Activated CD4-positive, CD25-positive, alpha-beta regulatory T cell treated with anti-CD3 and anti-CD28 coated beads, Interleukin-2, amount 50 U/mL, for 16 hours (primary cell): ENCODE measurements at places on chromosomes 16 and 17.

DNA sequence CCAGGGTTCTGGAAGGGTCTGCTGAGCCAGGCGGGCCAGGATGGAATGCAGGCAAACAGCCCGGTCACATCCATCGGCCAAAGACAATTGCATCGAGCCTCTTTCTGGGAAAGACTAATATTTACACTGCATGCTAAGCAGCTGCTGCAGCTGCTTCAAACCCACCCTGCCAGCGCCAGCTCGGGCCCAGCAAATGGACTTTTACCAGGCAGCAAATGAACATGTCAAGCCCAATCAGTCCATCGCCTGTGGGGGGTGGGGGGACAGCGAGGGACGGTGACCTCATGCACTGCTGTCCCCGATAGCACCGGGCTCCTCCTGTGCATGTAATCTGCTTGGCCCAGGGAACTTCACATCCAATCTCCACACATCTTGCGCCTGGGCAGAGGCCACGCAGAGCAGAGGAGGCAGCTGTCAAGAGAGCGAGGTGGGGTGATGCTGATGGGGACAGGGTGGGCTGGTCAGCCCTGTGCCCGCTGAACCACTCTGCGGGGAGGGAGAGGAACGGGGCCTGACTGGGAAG, 39.4 kb upstream of the CDH5 start:
- DNase-seq = no peak

- DNase-seq = no peak
Measured at GRCh38 chr17:6870841-6871240, 39.3 kb upstream of the TEKT1 start.

DNA sequence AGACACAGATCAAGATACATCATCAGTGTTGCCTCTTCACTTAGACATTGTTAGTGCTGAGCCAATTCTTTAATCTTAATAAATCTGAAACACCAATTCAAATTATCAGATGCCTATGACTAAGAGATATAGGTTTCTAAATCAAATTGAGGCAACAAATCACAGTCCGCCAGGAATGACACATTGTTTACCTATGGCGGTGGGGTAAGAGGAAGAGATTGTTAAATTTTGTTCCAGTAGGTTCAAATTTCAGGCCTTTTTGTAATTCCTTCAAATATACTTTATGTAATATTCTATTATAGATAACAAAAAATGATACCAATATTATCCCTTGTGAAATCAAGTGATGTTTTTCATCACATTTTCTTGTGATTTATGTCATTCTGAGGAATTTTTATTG, 145.9 kb downstream of the CDH8 start:
- DNase-seq = no peak

DNA sequence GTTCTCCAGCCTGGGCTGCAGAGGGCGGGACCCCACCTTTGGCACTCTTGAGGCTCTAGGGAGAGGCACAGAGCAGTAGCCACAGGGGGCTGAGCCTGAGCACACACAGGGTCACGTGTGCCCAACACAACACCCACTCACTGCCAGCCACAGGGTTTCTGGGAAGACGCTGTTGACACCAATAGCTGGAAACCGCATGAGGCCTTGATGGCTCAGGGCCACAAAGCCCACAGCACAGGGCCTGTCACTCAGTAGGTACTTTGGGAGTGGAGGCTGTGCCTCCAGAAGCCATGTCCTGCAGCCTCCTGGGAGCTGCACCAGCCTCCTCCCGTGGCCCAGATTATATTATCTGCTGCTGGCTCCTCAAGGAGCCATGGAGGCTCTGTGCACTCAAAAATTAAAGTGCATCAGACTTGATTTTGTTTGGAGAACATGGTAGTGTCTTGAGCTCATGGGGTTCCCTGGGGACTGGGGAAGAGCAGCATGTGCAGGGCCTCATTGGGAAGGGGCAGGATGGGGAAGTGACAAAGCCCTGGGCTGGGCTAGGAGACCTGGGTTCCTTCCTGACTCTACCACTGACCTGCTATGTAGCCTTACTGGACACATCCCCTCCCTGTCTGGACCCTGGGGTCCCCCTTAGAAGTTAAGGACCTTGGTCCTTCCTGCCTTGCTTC, 12.5 kb upstream of the SREBF1 start:
- peak; percentile 66 for DNase-seq

DNA sequence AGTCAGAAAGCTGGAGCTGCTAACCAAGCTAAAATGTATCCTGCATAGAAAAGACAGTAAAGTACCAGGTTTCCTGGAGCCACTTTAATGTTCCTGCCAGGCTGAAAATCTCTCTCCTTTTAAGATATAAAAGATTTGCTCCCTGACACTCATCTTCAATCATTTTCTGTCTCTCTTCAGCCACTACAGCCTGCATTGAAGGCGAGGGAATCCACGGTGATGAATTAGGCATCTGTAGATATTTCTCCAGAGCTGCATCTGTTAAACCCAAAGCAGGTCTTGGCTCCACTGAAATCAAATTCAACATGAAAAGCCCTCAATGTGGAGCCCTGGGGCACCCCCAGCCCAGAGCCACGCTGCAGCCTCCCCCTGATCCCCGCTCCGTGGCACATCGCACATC, 94.7 kb upstream of the CRHR1 start:
- DNase-seq = no peak

DNA sequence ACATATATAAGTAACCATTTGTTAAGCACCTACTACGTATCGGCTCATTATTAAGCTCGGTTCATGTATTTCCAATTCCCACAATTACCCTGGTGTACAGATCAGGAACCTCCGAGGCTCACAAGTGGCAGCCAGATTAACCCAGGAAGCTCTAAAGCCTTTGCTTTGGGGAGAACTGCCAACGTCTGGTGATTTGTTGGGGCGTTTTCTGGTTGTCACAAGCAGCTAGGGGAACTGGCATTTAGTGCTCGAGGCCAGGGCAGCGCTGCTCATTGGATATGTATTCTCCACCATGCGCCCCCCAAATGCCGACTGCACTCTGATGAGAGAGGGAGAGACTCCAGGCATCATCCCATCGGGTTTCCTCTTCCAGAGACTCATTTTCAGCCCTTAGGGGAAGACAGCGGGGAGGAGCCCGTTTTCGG, 541 bp downstream of the ZNF18 start:
- DNase-seq = no peak
